ENCODE measurements at places on chromosomes 5 and 9. TPM values are rescaled to one million over a fixed set of nuclear protein-coding genes. Genes with fewer than 3 reads are reported as not detected.

DNA sequence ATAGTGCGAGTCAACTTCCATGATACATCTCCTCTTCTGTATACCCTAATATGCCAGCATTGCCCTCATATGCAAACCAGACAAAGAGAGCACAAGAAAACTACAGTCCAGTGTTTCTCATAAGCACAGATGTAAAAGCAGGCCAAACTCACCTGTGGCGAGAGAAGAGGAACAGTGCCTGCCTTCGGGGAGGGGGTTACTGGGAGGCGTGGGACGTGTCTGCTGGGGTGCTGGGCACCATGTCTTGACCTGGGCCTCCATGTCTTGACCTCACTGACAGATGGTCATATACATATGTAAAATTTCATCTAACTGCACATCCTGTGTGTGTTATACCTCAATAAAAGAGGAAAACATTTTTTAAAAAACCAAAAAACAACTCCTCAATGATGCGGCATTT is 159.3 kb upstream of the PPP1R26 start:
- peaks cover 3% of the 10 kb centered on the region for H3K4me1 ChIP-seq
- no peak for DNase-seq
- H3K27ac ChIP-seq: no peak overlapping the region
- no peaks in the 10 kb centered on the region for H3K27me3 ChIP-seq
- H3K36me3 ChIP-seq: no peaks in the 10 kb centered on the region
- no peak overlapping the region for H3K4me3 ChIP-seq

DNA sequence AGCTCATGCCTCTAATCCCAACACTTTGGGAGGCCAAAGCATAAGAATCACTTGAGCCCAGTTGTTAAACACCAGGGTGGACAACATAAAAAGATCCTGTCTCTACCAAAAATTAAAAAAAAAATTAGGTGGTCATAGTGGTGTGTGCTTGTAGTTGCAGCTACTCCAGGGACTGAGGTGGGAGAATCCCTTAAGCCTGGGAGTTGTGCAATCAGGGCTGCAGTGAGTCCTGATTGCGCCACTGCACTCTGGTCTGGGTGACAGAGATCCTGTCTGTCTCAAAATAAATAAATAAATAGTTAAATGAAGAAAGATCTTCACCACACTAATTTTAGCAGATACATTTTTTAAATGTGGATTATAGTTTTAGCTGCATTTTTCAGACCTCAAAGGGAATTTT is 433.2 kb downstream of the MAT2B start:
- no peaks in the 10 kb centered on the region for H3K4me1 ChIP-seq
- no peak overlapping the region for H3K4me3 ChIP-seq

GRCh38 chr9:18359335-18359734 is 114.6 kb upstream of the ADAMTSL1 start:
- no peak overlapping the region for H3K27ac ChIP-seq
- no peaks in the 10 kb centered on the region for H3K36me3 ChIP-seq
- no peaks in the 10 kb centered on the region for H3K27me3 ChIP-seq
- H3K4me1 ChIP-seq: no peaks in the 10 kb centered on the region
- H3K4me3 ChIP-seq: no peak overlapping the region

- no peak for DNase-seq
- no peaks in the 10 kb centered on the region for H3K4me1 ChIP-seq
- no peak overlapping the region for H3K27ac ChIP-seq
Measured at GRCh38 chr9:96109680-96110351, 192.2 kb downstream of the HSD17B3 start.

- DNase-seq: no peak
- no peaks in the 10 kb centered on the region for H3K4me1 ChIP-seq
- H3K36me3 ChIP-seq: no peaks in the 10 kb centered on the region
Measured at GRCh38 chr9:3648722-3649246, 123.0 kb upstream of the RFX3 start.

DNA sequence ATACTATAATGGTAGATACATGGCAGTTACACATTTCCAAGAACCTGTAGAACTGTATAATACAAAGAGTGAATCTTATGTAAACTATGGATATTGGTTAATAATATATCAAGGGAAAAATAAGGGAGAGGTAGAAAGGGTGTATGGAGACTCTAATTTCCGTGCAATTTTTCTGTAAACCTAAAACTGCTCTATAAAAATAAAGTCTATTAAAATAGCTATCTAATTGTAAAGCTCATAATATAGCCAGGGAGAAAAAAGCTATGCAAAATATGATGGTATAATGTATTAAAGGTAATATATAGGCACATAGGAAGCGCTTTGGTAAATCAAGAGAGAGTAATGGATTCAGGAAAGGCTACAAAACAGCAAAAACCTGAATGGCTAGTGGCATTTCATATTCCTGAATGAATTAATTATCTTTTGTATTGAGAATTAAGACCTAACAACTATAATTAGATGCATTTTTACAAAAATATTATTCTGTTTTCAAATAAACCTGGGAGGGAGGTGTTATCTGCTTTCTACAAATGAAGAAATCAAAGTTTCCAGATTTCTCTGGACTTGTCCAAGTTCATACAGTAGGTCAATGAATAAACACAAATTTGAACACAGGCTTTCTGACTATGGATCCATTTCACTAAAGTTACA is 22.8 kb downstream of the ANXA1 start:
- H3K4me3 ChIP-seq: no peak overlapping the region
- no peaks in the 10 kb centered on the region for H3K4me1 ChIP-seq
- no peaks in the 10 kb centered on the region for H3K27me3 ChIP-seq

GRCh38 chr9:27003426-27004077 is 1.9 kb downstream of the LRRC19 start:
- H3K27me3 ChIP-seq: no peaks in the 10 kb centered on the region
- H3K4me1 ChIP-seq: no peaks in the 10 kb centered on the region
- no peak for DNase-seq
- H3K36me3 ChIP-seq: no peaks in the 10 kb centered on the region
- H3K27ac ChIP-seq: no peak overlapping the region
- no peak overlapping the region for H3K4me3 ChIP-seq

- peaks cover 5% of the 10 kb centered on the region for H3K4me1 ChIP-seq
- DNase-seq: no peak
- H3K27me3 ChIP-seq: no peaks in the 10 kb centered on the region
- H3K27ac ChIP-seq: no peak overlapping the region
- no peak overlapping the region for H3K4me3 ChIP-seq
Measured at GRCh38 chr9:115941561-115942315, 211.9 kb upstream of the PAPPA start.

DNA sequence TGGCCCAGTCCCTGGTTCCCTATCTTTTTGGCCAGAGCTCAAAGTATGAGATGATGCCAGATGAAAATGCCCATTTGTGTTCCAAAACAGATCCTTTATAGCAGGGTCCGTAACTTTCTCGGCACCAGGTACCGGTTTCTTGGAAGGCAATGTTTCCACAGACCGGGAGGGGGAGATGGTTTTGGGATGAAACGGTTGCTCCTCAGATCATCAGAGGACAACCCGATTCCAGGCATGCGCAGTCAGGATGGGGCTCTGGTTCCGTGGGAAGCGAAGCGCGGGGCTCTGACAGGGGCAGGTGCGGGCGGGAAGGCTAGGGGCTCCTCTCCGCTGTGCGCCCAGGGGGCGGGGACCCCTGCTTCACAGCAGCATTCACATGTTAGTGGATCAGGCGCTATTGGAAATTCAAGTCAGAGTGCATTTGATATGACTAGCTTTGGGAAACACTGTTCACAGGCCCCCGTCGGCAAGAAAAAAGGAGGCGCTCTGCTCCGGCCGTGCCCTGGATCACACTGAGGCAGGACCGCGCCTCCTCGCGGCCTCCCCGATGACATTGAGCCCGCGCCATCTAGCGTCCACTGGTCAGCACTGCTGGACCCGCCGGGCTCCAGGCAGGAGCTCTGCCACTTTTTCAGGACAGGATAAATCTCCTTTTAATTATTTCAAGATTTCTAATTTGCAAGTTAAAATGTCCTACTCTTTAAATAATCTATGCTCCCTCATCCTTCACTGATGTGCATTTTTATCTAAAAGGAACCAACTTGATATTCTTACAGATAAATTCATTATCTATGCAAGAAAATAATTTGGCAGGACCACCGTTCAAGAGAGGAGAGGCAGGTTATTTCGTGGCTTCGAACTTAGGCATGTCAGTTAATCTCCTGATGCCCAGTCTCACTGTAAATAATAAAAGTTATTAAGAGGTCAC is 190.0 kb downstream of the FANCC start:
- H3K27me3 ChIP-seq: no peaks in the 10 kb centered on the region
- H3K4me1 ChIP-seq: peaks cover 10% of the 10 kb centered on the region
- H3K36me3 ChIP-seq: no peaks in the 10 kb centered on the region
- peak; percentile 90 for DNase-seq
- H3K4me3 ChIP-seq: peak overlapping the region; percentile 65

Gene CTXN3
- total RNA-seq: not detected

Gene PCDHGB5
- 3.8 TPM for total RNA-seq

Gene CDH10
- 0.22 TPM for total RNA-seq

Gene SLC31A2
- 1.3 TPM for total RNA-seq

Gene IL12B
- total RNA-seq: not detected
